ENCODE measurements at places on chromosomes 6 and 20.
A peak's percentile ranks its signal among the peaks of the same experiment; 100 is the strongest.

DNA sequence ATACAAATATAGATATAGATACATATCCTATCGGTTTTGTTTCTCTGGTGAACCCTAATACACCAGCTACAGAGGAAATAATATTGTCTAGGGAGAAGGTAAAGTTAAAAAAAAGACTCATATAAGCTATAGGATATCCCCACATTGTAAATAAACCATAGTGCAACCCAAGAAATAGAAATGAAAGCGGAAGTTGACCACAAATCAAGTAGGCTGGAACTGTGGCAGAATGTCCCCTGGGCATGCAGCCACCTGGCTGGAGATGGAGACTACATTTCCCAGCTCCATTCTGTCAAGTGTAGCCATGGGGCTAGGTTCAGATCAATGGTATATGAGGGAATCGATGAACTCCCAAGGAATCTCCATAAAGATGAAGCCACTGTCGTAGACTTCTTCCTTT lies 70.1 kb upstream of the RPS6KA2 start:
- no peak for DNase-seq

GRCh38 chr6:112929641-112930040 lies 582.5 kb downstream of the RFPL4B start:
- DNase-seq = peak; percentile 41

DNA sequence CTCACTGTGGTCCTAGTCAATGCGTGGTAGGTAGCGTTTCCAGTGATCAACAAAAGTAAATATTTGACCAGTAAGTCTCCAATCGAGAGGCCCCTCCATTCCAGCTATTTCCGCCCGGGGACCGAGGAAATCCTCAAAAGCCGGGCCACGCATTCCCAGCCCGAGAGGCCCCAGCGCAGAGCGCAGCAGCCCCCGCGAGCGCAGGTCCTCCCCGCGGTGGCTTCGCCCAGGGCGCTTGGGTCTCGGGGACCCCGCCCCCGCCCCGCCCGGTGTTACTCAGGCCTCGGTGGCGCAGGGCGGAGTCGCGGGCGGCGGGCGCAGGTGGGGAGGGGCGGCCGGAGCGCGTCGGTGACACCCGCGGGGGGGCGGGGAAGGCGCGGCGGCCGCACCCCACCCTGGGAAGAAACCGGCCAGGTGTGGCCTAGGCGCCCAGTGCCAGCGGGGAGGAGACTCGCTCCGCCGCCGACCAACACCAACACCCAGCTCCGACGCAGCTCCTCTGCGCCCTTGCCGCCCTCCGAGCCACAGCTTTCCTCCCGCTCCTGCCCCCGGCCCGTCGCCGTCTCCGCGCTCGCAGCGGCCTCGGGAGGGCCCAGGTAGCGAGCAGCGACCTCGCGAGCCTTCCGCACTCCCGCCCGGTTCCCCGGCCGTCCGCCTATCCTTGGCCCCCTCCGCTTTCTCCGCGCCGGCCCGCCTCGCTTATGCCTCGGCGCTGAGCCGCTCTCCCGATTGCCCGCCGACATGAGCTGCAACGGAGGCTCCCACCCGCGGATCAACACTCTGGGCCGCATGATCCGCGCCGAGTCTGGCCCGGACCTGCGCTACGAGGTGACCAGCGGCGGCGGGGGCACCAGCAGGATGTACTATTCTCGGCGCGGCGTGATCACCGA lies at the start of gene DSP:
Gene DSP (plus strand): TSS at position 497 of the 890 bp plus-strand sequence. CDS start 245 bp downstream, at position 742.
- DNase-seq = peak; percentile 69

GRCh38 chr6:159181914-159182313 lies 12.7 kb downstream of the FNDC1 start:
- no peak for DNase-seq

- DNase-seq = no peak
These were observed 1026.6 kb downstream of the EYS start for GRCh38 chr6:64680446-64680845.

- no peak for DNase-seq
These were observed 73.0 kb downstream of the PLCB4 start for GRCh38 chr20:9141921-9142320.

DNA sequence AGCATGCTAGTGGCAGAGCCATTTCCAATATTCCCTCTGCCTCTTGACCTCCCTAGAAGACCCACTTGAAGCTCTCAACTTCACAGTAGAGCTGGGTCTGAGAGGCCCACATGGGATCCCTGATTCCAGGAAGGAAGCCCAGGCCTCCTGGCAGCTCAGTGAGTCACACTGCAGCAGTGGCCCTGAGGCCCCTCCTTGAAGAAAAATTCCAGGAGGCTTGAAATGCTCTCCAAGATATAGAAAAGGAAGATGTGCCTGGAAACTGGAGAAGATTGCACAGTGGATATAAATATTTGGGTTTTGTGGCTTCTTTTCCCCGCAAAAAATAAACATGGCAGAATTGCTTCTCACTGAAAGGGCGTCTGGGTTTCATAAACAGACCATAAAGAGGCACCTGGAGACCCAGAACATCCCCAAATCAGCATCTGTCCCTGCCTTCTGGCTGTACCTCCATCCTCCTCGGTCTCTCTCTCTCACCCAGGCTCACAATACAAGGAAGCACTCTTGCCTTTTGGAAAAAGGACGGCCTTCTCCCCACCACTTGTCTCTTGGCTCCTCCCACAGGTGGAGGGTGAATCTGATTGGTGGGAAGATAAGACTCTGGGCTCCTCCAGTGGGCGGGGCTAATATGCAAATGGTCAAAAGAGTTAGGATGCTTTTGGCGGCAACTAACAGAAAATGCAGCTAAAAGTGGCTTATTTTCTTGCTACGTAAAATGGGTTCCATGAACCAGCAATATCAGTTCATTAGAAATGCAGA lies 200.0 kb upstream of the SULF2 start:
- DNase-seq = peak; percentile 89

DNA sequence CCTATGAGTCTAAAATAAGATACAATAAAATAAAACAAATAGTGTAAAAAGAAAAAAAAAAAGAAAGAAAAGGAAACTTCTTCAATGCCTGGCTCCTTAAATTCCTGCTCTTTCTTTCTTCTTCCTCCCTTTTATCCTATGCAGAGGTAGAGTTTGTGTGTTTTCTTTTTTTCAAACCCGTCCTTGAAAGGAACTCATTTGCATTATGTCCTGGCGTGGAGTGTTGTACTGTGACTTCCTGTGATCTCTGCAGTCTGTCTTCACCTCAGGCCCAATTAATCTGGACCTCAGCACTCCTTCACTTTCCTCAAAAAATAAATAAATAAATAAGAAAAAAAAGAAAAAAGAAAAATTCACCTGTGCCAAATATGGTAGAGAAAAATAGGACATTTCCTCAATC lies 541.9 kb upstream of the SPTLC3 start:
- no peak for DNase-seq

DNA sequence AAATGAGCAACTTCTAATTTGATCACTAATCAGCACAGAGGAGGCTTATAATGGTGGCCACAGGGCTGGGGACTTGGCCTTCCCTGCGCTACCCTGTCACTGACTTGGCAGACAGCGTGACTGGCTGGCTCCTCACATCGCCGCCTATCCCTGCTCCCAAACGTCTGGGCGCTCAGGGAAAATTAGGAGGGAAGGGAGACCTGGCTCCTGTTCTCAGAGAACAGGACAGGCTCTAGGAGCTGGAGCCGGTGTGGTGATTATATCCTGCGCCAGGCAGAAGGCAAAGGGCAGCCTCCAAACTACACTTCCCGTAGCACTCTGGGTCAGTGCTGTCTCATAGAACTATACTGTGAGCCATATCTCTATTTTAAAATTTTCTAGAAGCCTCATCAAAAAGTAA lies 53.4 kb downstream of the VEGFA start:
- no peak for DNase-seq

DNA sequence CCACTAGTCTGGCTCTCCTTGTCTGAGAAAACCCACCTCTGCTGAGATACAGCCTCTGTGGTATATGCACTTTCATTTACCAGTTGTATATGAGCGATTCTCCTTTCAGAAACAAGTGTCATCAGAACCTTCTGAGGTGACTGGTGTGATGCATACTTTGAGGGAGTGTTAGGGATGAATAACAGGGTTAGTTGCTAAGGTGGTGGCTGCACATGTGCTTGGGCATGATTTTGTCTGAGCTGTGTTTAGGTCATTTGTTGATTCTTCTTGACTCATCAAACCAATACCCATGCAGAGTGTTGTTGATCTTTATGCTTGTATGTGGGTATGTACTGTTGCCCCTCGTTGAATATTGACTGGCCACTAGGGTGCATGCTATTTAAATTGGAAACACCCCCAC lies 25.7 kb downstream of the DTD1 start:
- no peak for DNase-seq

DNA sequence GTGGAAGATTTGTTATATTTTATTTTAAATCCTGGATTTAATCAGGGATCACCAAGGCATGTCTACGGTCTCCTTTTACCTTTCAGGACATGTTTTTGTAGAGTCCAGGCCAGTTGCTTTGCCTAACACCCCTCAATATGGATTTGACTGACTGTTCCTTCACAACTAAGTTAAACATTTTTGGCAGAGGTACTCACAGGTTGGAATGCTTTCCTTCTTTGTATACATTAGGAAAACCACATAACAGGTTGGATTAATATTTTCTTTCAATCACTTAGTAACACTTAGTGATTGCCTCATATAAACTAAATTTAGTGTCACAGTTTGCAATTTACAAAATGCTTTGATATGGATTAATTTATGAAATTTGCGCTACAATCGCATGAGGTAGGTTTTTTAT lies 64.5 kb downstream of the IPCEF1 start:
- DNase-seq = peak; percentile 50

DNA sequence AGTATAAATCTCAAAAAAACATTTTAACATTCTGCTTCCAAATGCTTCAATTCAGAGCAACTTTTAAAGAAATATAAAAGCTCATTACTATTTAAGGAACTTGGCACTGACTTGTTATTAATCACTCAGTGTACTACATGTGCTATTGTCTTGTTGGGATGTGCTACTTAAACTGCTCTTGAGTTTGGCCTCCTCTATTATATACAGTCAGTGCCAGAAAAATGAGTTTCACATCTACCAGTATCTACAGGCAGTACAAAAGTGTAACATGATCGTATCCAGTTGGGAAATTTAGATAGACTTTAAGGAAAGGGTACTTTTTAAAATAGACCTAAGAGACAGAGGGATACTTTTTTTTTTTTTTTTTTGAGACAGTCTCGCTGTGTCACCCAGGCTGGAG lies 627.3 kb upstream of the SLC35B3 start:
- no peak for DNase-seq

GRCh38 chr20:41183391-41183790 lies 46.0 kb downstream of the PLCG1 start:
- DNase-seq = no peak

DNA sequence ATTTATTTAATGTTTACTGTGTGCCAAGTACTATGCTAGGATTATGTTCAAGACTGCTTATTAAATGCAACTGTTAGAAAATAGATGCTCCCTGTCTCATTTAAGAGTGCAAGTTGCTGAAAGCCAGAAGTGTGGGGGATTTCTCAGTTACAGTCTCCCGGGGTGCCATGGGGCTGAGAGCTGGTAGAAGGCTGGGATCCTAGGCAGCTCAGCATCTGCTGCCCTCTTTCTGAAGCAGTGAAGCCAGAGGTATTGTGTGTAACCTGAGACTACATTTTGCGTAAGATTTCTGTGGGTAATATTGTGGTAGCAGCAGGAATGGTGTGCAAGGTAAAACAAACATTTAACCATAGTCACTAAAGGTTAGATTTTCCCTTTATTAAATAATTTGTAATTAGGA lies 120.6 kb downstream of the AKAP7 start:
- no peak for DNase-seq

DNA sequence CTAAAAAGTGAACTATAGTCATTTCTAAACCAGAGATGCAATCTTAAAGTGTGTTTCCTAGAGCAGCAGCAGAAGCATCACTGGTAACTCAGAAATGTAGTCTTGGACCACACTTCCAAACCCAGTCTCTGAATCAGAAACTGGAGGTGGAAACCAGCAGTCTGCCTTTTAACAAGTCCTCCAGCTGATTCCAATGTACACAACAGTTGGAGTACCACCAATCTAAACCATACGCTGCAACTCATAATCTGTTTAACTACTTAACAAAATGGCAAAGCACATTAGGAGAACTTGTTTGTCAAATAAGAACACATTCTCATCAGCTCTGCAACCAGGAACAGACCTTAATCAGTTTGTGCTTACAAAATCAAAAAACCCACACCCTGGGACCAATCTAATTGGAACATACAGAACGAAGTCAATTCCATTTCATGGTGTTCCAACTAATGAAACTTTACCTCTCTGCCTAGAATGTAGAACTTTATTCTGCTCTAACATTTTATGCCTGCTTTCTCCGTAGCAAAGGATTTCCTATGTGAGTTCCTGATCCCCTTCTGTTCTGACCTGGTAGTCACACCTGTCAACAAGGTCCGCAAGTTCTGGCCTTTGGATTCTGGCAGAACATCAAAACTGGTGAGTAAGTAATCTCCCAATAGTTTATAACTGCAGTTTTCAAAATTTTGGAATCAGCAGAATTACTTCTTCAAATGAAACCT lies 390.4 kb downstream of the HTR1B start:
- no peak for DNase-seq

DNA sequence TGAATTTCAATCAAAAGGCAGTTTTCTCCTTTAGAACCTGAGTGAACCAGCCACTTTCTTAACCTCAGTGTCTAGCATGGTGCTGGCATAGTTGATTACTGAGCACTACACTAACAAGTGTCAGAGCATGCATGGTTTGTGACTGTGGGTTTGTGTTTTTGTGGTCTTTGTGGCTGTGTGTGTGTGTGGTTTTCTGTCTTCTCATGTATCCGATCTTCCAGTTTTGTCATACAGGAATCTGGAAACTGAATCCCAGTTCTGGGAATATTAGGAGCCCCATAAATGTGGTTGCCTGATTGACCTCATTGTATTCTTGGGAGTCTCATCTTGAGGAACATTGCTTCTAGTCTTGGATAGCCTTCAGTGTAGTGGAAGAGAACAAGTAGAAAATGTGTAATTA lies 73.7 kb downstream of the ESR1 start:
- DNase-seq = no peak

GRCh38 chr6:80425089-80425823 lies 318.8 kb downstream of the BCKDHB start:
- peak; percentile 100 for DNase-seq

- DNase-seq = peak; percentile 21
These were observed 118.9 kb downstream of the ARMC2 start for GRCh38 chr6:108966855-108967755.

- no peak for DNase-seq
These were observed 103.0 kb upstream of the SYNDIG1 start for GRCh38 chr20:24366336-24367004.

- DNase-seq = peak; percentile 49
These were observed 33.4 kb downstream of the CTNNBL1 start for GRCh38 chr20:37726971-37727956.
